ENCODE measurements at places on chromosomes 11 and 22. TPM values are rescaled to one million over a fixed set of nuclear protein-coding genes. Genes with fewer than 3 reads are reported as not detected.
A peak's percentile ranks its signal among the peaks of the same experiment; 100 is the strongest.

The MIOX gene
- not detected for total RNA-seq

DNA sequence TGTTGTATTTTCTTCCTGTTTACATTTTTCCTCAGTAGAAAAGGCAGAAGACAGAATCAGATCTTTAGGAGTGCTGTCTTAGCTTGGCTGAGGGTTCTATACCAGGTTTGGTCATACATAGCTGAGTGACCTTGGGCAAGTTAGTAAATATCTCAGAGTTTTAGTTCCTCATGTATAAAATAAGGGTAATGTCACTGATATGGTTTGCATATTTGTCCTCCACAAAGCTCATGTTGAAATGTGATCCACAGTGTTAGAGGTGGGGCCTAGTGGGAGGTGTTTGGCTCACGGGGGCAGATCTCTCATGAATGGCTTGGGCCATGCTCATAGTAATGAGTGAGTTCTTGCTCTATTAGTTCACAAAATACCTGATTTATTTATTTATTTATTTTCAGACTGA is 7.5 kb upstream of the HTR3A start:
- DNase-seq, result no peak

- no peak for DNase-seq
These were observed 22.1 kb downstream of the GGTLC2 start for GRCh38 chr22:22666307-22667091.

- DNase-seq, result peak; percentile 75
These were observed 4.7 kb downstream of the TCIRG1 start for GRCh38 chr11:68043349-68044144.

DNA sequence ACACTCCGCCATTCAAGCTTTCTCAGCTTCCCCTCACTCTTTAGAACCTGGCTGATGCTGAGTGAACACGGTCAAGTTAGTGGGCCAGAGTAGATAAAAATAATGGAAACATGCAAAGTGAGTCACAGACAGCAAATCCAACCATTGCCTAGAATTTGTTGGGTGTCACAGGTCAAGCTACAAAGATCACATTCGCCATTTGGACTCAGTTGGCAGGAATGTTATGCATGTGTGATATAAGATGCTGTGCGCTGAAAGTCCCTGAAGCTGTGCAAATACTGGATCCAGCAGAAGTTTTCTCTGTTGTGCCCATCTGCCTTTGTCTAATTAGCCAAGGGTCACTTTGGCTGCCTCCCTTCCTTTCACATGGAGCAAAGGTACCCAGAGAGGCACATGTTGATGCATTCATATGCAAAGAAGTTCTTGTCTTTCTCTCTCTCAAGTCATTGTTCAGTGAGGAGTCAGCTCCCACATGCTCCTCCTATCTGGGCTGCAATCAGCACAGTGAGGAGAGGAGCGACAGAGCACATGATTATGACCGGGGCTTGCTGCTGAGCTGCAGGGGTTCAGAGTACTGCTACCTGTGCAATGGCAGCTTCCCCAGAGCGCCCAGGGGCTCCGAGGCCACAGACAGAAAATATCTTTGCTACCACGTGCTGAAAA is 39.7 kb downstream of the FLI1 start:
- DNase-seq, result no peak

GRCh38 chr22:32692371-32692770 is 109.1 kb upstream of the TIMP3 start:
- no peak for DNase-seq

The WNT7B gene
- total RNA-seq, result 58.6 TPM

DNA sequence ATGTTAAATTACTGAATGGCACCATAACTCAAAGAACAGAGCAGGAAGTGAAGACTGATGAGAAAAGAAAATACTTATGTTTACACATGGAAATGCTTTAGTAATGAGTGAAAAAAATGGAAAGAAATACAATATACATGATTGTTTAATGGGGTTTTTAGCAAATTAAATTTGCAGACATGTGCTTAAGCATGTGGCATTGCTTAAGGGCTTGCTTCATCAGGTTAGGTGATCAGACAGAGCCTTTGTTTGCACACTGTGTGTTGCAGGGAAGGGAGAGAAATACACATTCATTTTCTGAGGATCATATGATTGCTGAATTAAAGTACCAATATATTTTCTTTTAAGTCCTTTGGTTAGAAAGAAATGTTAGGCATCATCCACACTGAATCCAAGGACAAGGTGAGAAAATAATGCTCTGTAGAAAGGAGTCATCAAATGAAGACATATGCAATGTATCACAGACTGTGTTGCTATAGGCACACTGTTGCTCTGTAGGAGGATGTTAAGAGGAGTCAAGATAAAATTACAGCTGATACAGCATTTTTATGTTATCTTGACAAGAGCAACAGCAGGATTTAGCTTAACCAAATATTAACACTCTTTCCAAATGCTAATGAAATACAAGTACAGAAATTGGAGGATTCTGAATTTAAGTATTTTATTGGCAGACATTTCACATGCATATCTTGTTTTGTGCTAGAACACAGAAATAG is 23.4 kb upstream of the ARHGAP20 start:
- DNase-seq, result no peak

GRCh38 chr11:79932612-79933011 is 491.8 kb upstream of the TENM4 start:
- DNase-seq, result no peak

GRCh38 chr11:101091781-101092180 is 37.8 kb downstream of the PGR start:
- DNase-seq, result no peak

The C22orf42 gene
- not detected for total RNA-seq

GRCh38 chr11:3880724-3881123 is 25.3 kb downstream of the STIM1 start:
- DNase-seq, result no peak

- peak; percentile 37 for DNase-seq
These were observed 112.7 kb upstream of the OR4B1 start for GRCh38 chr11:48103621-48104567.

The CCDC81 gene
- total RNA-seq, result 1.0 TPM

The LRRC10B gene
- total RNA-seq, result 0.89 TPM

- no peak for DNase-seq
These were observed 148.2 kb upstream of the ARHGAP20 start for GRCh38 chr11:110860461-110860860.
